ENCODE measurements at places on chromosomes 11 and 22.
A peak's percentile ranks its signal among the peaks of the same experiment; 100 is the strongest.

DNA sequence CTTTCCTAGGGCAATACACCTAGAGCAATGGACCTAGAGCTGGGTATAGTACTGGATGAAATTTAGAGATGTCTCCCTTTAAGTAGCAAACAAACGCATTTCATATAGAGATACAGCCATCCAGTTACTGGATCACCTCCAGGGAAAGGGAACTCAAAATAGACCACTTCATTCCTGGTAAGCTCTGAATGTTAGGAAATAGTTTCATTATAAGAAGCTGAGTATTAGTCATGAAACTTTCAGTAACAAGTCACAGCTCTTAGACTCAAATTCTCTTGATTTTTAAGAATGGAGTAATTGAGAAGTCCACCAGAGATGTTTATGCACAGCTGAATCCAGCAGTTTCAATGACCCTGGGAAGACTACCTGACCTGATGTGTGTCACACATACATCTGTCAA is 221.9 kb downstream of the FAM76B start:
- no peak for DNase-seq

DNA sequence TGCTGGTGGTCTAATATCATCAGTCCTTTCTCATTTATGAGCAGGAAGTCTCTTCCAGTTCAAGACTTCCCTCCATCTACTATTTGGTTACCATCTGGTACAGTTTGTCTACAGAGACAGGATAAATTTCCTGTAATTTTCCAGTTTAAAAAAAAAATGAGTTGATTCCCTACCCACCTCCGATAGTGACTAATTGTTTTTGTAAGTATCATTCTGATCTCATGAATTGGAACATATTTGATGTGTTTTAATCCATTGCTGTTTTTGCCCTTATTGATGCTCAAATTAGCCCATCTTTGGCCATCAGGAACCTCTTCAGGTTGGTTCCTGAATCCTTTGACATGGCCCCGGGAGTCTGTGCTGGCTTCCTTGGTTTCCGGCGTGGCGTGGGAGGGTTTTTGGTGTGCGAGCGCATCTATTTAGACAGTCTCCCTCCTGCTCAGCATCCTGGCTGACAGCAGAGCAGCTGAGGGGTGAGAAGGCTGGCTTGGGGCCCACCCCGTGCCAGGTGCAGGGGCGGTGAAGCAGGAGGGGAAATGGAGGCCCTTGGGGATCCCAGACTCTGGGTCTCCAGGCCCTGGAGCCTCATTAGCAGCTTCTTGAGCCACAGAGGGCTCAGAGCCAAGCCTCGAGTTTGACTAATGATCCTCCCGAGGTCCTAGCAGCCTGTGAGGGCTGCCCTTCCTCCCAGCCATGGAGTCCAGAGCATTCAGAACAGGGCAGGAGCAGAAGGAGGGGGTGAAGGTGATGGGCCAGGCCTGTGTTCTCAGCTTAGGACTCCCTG is 6.8 kb downstream of the OMP start:
- no peak for DNase-seq

- peak; percentile 82 for DNase-seq
These were observed 902 bp downstream of the RASGRP2 start for GRCh38 chr11:64742889-64743590.

DNA sequence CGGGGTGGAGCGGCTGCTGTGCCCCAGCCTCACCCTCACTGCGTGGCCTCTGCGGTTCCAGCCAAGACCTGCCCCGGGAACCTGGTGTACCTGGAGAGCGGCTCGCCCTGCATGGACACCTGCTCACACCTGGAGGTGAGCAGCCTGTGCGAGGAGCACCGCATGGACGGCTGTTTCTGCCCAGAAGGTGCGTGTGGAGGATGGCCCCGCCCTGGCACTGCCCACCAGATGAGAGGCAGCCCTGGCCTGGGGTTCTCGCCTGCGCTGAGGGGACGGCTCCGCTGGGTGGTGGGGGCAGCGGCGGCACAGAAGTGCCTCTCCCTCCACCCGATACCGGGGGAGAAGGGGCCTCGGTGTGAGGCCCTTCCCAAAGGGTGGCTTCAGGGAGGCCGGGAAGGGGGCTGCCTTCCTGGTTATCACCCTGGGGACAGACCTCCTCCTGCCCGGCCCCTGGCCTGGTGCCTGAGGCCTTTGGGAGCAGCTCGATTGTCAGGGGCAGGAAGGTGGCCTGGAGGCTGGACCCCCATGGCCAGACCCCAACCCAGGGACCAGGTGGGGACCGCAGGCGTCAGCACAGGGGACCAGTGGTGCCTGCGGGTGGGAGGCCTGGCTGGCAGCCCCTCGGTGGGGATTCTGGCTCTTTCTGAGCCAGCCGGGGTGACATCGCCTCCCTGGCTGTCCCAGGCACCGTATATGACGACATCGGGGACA is 7.1 kb downstream of the MUC2 start:
- no peak for DNase-seq

DNA sequence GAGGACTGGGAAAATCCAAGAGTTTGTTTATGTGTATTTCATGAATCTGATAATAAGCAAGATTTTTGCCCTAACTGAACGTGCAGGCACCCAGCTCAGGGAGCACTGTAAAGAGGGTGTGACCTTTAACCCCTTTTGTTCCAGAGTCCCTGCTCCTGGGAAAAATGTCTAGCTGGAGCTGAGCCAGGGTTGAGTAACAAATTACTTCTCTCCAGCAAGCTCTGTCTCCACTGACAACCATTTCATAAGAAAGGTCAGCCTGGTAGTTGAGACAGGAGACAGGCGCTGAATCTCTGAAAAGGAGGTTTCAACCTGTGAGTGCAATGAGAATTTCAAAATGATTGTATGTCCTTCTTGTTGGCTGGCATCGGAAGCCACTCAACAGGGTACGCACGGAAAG is 156.4 kb upstream of the NARS2 start:
- no peak for DNase-seq

DNA sequence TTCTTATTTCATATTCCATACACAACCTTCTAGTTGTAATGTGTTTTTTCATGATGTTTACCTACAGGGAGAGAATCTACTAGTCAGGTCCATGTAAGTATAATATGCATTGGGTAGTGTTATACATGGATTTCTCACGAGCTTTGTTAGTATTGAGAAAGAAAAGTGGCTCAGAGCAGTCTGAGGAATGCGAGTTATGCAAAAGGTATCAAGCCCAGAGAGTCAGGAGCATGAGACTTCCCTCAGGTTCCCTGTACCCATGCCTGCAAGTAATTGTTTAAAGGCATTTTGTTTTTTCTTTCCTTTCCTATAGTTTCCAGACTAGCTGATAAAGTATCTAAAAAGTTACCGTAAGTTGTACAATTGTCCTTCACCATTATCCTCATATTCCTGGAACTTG is 66.1 kb downstream of the STK33 start:
- no peak for DNase-seq

GRCh38 chr11:59172345-59173079 is 580 bp downstream of the DTX4 start:
- DNase-seq, result no peak

- no peak for DNase-seq
These were observed 478 bp upstream of the CD248 start for GRCh38 chr11:66317322-66317722.

DNA sequence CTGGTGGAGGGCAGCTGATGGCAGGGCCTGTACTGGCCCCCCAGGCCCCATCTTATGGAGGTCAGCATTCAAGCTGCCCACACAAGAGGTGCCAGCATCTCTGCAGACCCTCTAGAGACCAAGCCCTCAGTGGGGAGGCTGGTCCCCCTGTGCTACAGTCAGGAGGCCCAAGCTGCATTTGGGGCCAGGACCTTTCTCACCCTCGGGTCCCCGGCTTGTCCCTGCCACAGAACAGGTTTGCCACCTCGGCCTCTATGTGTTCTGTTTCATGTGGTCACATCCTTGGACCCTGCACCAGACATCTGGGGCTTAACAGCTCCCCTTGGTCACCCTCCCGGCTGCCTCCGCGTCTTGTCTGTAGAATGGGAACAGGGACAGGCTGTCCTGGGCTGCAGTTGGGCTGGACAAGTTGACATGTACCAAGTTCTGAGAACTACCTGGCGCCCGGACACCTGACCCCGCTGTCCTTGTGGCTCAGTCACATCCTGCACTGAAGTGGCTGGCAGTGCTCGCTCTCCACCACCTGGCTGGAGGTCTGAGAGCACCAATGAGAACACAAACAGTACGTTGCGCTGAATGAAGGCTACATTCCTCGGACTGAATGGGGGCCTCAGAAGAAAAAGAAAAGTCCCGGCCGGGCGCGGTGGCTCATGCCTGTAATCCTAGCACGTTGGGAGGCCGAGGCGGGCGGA is 2.7 kb upstream of the PLXNB2 start:
- no peak for DNase-seq

DNA sequence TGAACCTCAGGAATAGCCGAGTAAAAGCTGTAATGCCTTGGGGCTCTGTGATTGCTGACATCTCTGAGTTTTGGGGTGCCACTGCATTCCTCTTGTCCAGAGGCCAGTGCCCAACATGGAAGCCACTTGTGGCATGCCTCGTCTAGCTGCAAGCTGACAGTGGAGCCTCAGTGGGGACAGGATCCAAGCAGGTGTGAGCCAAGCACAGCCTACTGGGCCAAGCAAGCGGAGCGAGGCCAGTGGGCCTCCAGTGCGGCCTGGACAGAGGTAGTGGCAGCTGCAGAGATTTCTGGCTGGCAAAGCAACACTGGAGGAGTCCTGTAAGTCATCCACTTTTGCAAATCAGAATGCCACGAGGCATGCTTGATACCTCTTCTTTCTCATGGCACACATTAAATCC is 1038.2 kb upstream of the CNTN5 start:
- no peak for DNase-seq

GRCh38 chr11:120432056-120433018 is 79.2 kb upstream of the GRIK4 start:
- no peak for DNase-seq

GRCh38 chr11:73204711-73205121 is 13.4 kb upstream of the P2RY2 start:
- DNase-seq, result peak; percentile 95

- DNase-seq, result no peak
These were observed 134.0 kb downstream of the NTM start for GRCh38 chr11:131504199-131504949.

GRCh38 chr22:48554893-48555572 is 1272.6 kb downstream of the BRD1 start:
- DNase-seq, result no peak

DNA sequence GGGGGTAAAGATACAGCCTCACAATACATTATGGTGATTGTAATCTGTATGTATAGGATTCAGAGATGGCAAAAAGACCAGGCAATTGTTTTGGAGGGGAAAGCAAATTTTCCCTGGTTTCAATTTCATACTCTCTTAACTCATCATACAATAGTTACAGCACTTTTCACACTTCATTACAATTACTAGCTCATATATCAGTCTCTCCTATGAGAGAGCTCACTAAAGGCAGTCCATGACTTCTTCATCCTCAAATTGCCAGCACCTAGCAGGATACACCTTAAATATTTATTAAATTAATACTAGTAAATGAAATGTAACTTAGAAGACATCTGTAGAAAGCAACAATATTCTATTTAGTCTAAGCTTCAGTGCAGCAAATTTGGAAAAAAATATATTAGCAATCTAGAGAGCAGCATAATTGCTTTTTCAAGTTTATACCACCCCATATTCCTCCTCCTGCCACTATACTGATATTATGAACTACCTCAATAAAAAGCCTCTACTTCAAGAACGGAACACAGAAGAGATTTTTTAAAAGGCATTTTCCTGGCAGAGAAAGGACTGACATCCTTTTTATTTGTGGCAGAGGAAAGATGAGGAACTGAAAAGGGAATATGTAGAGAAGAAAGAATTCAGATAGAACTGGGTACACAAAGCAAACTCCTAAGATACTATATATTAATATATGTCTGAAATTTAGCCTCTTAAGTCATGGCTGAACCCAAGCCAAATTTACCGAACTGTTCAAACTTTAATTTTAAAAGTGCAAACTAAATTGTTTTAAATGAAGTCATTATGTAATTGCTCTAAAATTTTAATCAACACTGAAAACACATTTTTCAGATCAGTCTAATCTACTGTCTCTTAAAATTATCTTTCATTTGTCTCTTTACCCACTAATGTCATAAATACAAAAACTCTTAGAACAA is 27.7 kb downstream of the PICALM start:
- no peak for DNase-seq

All from GF-D8 (cell line).